ENCODE measurements at places on chromosomes 4 and X.

GRCh38 chr4:169220854-169221411, 49.8 kb downstream of the SH3RF1 start:
- DNase-seq: no peak

DNA sequence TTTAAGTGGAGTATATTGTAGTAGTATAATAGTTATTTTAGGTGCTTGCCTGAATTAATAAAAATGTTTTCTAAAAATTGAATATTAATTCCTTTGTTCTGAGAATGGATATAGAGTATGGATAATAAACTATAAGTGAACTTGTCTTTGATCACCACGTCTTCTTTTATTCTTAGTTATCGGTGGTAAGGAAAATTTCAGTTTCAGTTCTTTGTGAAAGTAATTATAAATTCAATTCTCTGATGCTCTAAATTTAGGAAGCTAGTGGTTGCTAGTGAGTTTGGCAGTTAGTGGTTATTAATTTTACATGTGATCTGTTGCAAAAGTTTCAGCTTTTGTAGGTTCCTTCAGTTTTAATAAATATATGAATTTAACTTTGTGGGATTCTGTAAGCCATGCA, 30.8 kb downstream of the MRPL1 start:
- DNase-seq: no peak

DNA sequence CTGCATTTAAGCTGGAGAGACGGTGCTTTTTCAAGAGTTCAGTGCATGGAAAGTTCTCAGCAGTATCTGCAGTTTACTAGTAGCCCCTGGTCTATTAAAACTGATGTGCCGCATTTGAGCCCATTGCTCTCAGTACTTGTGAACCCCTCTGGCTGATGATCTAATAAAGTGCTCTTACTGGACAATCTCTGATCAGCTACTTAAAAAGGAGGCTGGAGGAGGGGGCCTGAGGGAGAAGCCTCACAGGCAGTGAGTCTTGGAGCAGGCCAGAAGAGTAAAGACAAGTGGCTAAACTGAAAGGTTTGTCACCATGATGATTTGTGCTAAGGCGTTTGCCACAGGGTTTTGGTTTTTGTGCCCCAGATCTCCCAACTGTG, 138.5 kb downstream of the ARX start:
- DNase-seq: no peak

- DNase-seq: no peak
Measured at GRCh38 chr4:40405193-40405592, 70.1 kb downstream of the CHRNA9 start.

DNA sequence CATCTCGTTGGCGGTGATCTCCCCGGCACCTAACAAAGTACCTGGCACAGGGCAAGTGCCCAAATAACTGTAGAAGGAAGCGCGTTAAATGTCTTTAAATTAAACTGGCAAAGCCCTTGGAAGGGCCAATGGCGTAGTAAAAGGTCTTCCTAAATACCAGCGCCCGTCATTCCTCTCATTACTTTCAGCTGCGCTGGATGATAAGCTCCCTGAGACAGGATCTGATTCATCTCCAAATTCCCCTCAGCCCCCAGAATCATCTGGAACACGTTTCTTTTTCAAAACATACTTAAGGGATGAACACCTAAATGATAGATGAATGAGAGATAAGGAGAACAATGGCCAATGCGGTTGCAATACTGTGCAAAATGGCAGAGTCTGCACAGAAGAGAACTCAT, 95.1 kb downstream of the AFAP1 start:
- DNase-seq: no peak

GRCh38 chr4:138114434-138114833, 127.7 kb downstream of the SLC7A11 start:
- no peak for DNase-seq

DNA sequence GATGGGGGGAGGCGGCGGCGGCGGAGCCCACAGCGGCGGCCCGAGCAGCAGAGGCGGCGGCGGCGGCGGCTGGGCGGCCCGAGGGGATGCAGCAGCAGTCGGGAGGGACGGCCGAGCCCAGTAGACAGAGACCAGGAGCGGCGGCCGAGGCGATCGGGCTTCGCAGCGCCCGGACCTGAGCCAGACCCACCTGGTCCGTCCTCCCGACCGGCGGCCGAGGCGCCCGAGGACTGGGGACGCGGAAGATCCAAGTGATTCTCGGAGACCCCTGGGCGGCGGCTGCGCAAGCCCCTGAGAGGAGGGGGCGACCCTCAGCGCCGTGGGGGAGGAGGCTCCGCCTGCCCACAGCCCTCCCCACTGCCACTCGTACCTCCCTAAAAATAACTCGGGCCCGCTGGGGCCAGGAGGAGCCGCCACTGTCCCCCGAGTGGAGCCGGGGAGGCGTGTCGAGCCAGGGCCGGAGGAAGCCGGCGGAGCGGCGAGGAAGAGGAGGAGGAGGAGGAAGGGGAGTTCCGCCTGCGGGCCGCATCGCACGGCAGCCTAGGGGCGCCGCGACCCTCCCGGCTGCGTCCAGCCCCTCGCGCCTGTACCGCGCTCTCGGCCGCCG, 608 bp downstream of the RAPGEF2 start:
- DNase-seq: no peak

DNA sequence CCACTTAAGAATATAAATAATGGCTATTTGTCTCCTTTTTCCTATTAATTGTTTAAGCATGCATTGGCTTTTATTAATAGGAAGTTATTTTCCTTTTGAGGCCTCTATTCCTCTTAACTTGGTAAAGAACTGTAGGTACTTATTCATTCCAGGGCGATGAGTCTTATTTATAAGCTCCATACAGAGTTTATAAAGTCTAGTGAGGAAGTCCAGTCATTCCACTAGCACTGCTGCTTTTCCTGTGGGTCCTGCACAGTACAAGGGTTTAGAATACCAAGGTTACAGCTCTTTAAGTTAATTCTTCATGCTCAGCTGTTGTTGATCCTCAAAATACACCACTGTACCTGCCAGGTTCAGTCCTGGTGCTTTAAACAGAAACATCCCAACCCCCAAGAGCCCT, 28.5 kb upstream of the WNK3 start:
- no peak for DNase-seq

DNA sequence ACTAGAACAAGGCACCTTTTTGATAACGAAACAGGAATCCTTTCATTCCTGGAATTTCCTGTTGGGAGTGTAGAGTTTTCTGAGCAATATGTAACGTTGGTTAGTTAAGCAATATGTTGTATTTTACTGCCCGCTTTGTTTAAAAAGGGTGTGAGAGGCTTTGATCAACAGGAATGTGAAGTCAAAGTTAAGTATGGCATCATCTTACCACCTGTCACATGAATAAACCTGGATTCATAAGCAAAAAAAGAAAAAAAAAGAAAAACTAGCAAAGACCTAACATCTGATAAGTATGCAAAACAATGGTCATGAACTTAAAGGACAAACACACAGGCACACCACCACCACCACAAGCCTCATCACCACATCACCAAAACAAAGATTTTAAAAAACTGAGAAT, 7.1 kb upstream of the CXCL5 start:
- no peak for DNase-seq

GRCh38 chr4:147943159-147943638, 211.3 kb downstream of the ARHGAP10 start:
- no peak for DNase-seq

GRCh38 chr4:72022553-72022952, 9.2 kb upstream of the NPFFR2 start:
- DNase-seq: no peak

DNA sequence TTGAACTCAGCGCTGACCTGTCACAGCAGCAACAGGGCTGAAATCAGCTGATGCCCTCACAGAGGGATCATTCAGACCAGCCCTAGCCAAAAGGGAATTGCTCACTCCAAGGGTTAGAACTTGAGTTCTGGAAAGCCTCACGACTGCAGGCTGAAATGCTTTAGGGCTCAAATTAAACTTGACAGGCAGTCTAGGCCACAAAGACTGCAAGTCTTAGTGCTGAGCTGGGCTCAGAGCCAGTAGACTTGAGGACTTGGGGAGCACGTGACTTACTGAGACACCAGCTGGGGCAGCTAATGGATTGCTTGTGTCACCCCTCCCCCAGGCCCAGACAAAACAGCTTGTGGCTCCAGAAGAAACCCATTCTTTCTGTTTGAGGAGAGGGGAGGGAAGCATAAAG, 119.0 kb upstream of the SLC6A14 start:
- no peak for DNase-seq

DNA sequence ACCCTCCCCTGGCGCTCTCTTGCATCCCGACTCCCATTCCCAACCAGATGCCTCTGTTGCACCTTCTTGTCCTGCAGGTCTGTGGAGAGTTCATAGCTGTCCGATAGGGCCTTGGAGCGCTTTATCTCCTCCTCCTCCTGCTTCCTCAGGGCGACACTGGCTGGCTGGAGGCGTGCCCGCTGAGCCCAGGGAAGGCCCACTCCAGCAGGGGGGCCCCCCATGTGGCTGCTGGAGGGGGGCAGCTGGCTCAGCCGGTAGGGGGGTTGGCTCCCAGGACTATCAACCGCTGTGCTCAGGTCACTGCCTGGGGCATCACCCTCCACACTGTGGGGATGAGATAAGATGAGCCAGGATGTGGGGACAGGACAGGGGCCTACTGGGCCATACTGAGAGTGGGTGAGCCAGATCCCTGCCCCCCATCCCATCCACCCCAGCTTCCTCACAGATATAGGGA, 25.6 kb downstream of the IQSEC2 start:
- DNase-seq: no peak

DNA sequence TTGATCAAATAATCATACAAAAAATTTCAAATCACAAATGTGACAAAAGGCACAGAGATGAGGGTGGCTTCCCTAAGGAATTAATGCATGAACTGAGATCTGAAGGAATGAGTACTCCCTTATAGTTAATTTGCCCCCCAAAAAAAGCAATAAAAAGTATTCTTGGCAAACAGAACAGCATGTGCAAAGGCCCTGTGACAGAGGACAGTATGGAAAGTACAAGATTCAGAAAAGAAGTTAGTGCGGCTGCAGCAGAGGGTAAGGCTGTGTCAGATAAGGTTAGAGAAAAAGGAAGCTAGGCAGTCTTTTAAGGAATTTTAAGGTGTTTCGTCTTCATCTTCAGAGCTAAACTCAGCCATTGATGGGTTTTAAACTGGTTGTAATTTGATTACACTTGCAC, 7.4 kb downstream of the DDX60L start:
- no peak for DNase-seq

- DNase-seq: no peak
Measured at GRCh38 chr4:78047366-78047765, 9.8 kb upstream of the FRAS1 start.

DNA sequence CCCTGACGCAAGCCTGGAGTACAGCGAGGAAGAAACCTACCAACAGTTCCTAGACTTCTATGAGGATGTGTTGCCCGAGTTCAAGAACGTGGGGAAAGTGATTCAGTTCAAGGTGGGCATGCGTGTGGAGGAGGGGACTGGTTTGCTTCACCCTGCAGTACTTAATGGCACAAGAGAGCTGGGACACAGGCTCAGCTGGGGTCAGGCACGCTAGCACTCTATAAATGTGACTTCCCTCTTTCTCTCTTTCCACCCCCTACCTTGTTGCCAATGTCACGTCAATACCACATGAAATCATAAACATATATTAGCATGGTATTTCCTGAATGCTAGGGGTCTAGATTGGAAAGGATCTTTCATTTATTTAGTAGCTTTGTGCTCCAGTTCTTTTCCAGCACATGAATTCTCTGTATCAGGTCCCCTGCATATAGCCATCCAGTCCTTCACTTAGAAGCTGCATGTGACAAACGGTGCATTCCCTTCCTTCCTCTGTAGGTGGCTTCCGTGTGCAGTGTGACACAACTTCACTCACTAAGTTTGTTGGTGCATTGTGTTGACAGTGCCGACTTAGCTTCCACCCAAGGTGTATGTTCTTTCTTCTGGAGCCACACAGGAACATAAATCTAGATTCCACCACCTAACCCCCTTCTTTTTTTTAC, 25.6 kb downstream of the ZRSR2 start:
- no peak for DNase-seq

- DNase-seq: no peak
Measured at GRCh38 chrX:56975611-56976010, 19.7 kb downstream of the SPIN3 start.

DNA sequence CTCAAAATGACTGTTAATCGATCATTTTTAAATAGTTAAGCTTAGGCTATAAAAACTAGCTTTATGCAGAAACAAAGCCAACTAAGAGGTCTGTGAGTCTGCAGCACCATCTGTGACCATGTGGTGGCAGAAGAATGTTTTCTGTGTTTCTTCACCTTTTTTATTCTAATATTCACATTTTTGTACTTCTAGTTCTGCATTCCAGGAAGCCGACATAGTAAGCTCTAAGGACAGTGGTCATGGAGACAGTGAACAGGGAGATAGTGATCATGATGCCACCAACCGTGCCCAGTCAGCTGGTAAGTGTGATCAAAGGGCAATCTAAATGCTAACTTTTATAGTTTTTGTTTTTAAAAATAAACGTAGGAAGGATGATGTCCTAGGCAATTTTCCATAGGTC, 5.6 kb downstream of the PCDH10 start:
- DNase-seq: no peak
